Mesenchymal stem cell (in vitro differentiated cells and primary cell): ENCODE measurements at places on chromosomes 3 and 15.

DNA sequence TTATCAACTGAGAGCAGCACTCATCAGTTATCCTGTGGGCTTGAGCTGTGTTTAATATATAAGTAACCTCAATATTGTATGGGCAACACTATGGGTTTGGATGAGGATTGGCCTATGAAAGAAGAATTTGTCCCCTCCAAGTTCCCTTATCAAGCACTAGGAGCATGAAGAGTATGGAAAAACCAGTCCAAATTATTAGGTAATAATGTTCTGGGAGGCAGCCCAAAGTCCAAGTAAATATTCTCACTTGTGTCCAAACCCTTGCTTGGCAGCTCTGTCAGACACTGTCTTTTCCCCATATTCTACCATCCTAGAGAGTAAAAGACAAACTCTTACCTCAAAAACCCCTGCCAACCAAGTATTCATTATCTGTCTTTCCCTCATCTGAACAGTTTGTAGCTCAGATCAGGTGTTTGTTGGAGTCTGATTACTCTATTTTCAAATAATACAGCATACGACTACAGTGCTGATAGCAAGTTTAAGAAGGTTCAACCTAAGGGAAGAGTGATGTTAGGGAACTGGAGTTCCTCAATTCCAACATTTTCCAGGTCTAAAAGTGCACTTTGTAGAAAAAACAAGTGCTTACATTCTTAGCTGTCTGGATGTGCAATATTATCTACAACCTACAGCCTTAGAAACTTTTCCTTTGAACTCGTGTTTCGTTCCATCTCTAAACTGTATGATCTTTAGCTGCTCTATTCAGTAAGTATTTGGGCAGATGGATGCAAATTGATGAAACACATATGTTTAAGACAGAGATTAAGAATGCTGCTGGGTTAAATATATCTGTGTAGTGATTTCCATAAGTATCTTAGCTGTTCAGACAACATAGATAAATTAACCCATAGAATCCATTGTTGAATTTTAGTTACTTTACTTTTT lies 89.7 kb upstream of the PHLDB2 start:
- DNase-seq = no peak

GRCh38 chr3:192915722-192916121 lies 1.9 kb downstream of the MB21D2 start:
- peak; percentile 54 for DNase-seq

DNA sequence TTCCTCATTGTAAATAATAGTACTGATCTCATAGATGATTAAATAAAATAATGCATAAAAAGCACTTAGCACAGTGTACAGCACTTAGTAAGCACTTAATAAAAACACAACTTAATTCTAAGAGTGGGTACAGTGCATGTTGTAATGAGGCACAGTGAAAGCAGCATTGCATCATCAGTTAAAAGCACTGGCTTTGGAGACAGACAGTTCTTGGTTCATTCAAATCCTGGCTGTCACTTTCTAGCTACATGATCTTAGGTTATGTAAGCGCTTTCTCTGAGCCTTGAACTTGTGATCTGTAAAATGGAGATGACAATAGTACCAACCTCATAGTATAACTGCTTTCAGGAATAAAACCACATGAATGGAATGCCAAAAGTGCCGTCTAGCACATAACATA lies 151.5 kb downstream of the DPH6 start:
- peak; percentile 50 for DNase-seq

DNA sequence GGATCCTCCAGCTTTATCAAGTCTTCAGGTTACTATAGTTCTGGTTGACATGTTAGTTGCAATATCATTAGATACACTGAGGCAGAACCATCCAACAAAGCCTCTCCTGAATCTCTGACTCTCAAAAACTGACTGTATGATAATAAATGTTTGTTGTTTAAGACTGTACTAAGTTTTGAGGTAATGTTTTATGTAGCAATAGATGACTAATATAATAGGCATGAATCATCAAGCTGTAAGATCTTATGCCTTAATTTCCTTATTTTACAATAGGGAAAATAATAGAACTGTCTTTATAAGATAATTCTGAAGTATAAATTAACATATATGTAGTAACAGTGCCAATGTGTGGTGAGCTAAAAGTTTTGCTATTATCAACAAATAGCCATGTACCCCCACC lies 88.9 kb upstream of the TBC1D5 start:
- no peak for DNase-seq

DNA sequence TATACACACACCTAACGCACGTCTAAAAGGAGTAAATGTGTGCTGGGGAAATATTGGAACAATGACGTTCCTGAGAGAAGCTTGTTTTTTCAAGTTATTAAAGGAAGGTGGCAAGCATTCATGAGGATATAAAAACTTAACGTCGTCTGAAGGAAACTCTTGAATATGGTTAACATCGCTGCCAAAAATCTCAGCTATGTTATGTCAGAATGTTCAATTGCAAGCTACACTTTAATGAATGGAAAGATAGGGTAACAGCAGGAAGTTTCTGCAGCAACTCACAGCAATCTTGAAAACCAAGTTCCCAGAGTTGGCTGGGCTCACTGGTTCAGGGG lies 54.3 kb upstream of the MEF2A start:
- no peak for DNase-seq

DNA sequence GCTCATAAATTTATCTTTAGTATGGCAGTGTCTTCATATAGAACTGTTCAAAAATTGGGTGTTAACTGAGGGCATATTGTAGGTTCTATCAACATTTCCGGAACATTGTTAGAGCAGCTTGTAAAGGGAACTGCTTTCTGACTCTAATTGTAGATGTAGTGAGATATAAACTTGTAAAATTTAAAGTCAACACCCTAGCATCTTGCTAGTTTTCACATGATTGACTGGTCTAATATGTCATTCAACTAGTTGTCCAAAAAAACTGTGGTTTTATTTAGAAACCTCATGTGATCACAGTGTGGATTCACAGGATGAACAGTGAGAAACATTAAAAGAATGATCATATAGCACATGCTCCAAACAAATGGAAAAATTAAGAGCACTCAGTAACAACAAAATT lies 607.4 kb downstream of the ROBO1 start:
- DNase-seq = no peak

DNA sequence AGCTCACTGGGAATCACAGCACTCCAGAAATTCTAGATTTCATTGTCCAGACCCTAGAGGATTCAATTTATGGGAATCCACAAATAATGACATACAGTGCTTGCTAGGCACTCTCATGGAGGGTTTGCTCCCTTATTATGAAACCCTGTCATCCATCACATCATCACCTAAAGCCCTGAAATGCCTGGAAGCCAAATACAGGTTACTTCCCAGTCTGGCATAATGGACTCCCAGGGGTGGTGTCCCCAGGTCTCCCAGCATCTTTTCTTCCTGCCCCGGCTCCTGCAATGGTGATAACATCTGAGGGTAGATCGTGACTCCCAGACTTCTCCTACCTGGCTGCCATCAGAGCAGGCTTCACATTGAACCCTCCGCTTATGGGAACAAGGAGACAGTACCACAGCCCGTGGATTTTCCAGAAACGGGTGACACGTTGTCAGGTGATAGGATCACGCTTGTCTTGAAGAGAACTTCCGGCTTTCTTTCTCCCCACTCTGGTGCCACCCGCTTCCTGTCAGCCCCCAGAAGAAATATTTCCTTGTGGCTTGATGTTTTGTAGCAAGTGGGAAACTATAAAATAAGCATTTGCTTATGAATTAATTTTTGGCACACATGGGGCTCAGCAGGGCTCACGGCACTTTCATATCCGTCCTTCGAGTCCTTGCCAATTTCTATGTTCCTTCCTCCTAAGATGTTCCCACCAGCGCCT lies 238.7 kb upstream of the BHLHE40 start:
- DNase-seq = no peak

GRCh38 chr15:52230073-52230472 lies 38.9 kb upstream of the GNB5 start:
- DNase-seq = no peak

DNA sequence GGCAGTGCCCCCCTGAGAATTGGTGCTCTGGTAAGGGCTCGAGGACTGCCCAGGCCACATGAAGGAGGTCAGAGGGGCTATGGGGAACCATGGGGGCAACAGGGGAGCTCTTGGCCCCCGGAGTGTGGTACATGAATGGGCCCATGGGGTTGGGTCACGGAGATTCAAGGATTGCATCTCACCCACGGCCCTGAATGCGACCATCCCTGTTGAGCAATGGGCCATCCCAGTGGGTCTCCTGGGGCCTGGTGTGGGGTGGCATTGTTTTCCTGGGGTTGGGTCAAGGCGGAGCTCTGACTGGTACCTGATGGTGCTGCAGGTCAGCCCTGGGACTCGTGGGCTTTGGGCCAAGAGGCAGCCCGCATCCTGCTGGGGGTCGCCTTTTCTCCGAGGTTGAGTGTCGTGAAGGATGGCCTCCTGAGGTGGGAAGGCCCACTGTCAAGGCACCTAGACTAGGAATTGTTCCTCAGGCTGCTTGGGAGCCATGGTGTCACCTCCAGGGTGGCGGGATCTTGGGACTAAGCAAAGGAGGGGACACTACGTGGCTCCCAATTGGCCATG lies 198.3 kb downstream of the UBE3A start:
- no peak for DNase-seq

DNA sequence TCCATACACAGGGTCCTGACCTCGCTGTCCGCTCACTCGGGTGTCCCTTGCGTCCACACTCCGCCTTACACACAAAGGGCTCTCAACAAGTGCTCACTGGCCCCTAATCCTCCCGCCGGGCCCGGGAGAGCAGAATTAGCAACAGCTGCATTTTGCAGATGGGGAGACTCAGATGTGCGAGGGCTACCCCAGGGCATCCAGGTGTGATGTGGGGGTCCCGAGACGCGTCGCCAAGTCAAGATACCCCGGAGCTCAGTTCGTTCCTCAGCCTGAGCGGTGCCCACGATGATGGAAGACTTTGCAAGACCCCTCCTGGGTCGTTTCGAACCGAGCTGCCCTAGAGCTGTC lies 14.9 kb upstream of the WNT7A start:
- DNase-seq = no peak

DNA sequence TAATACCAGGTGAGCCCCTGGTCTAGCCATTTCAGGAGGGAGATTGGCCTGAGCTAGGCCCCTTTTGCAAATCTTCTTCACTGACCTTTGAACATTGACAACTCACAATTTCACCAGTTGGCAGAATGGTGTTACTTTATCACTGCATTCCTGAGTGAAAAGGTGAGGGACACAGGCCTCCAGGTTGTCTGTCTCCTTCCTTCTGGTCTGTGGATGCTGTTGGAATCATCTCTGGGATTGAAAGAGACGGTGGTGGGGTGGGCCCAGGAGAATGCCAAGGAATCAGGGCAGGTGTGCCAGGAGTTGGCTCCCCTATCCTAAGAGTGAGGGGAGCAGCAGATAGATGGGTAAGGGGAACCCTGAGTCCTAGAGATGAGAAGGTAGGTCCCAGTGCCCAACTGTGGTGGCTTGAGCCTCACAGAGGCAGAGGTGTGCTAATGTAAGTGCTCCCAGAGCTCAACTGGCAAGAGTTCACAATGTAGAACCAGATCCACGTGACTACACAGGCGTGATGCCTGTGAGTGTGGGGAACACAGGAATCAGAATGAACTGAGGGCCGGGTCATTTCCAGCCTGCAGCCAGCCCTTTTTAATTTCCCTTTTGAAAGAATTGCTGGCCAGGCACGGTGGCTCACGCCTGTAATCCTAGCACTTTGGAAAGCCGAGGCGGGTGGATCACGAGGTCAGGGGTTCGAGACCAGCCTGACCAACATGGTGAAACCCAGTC lies 11.2 kb downstream of the C3orf62 start:
- no peak for DNase-seq

- peak; percentile 53 for DNase-seq
Observed at GRCh38 chr3:171282041-171282440, 178.2 kb downstream of the TNIK start.
